ENCODE measurements at places on chromosomes 2 and 18.

DNA sequence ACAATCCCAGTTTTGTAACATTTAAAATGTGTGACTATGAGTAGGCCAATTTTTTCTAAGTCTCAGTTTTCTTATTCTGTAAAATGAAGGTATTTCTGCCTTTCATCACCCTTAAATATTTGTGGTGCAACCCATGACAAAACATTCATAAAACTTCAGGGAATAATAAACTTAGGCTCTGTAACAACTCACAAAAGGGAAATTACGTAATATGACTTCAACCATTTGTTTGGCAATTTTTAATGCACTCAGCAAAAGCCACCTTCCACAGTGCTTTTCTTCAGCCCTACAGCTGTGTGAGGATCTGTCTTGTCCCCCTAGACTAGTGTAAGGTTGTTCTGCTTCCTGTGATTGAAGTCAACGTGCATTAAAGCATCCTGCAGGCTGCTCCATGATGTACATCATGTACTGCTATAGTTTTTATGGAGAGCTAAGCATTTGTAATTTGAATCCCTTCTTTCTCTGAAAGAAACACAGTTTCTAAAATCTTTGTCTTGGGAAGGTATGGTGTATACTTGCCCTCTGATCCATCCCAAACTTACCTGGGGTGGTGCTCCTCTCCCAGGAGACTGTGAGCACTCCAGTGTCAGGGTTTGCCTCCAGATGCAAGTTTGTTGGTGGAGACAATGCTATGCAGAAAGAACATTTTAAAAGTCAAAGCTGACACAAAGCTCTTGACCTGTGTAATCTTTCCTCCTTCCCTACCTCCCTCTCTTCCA is 39.1 kb downstream of the FN1 start:
- no peak for DNase-seq

GRCh38 chr2:119753041-119753929 is 6.4 kb upstream of the PTPN4 start:
- DNase-seq: no peak

GRCh38 chr2:178250429-178250828 is 56.1 kb downstream of the OSBPL6 start:
- DNase-seq: no peak

DNA sequence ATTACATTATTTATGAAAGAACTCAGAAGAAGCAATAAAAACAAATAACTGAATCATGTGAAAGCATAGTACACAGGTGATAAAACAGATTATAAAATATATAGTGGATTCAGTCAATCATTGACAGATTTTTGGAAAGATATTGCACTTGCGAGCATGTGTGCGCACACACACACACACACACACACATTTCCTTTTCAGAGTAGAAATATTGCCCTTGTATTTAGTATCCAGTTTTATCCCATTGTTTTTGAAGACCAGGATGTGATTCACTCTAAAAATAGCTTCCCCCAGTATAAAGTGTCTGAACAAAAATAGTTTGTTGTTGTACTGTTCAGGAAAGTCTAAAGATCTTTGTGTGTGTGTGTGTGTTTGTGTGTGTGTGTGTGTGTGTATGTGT is 145.5 kb downstream of the CALCRL start:
- no peak for DNase-seq

- no peak for DNase-seq
These were observed 17.2 kb upstream of the NMI start for GRCh38 chr2:151306621-151307020.

DNA sequence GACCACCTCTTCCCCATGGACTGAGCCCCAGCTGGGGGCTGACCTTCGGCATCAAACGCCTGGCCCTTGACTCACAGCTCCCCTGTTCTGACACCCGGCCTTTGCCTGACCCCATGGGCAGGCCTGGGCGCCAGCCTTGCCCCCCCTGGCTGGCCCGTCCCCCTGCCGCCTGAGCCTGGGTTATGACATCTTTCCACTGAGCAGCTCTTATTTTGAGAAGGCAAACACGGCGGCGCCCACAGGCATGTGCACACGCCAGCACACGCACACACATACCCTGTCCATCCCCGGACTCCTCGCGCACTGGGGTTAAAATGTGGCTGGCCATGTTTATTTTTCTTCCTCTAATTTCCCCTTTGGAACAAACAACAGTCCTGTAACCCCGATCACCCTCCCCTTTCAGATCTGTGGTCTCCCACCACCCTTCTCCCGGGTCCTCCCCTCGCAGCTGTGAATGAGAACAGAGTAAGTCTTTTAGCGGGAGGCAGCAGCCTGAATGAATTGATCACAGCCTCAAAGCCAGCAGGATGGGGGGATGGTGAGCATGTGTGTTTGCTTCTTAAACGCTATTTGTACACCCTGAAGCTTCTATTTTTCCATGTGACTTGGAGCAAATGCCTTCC is 11.8 kb upstream of the ATOH8 start:
- no peak for DNase-seq

- DNase-seq: no peak
These were observed 7.5 kb upstream of the STAMBP start for GRCh38 chr2:73821227-73821626.

GRCh38 chr2:137208431-137208891 is 443.1 kb downstream of the THSD7B start:
- DNase-seq: no peak
